ENCODE measurements at places on chromosomes 12 and 14. TPM values are rescaled to one million over a fixed set of nuclear protein-coding genes. Genes with fewer than 3 reads are reported as not detected.

Gene NEUROD4
- polyA plus RNA-seq, result not detected

Gene FBRSL1
- polyA plus RNA-seq, result 60.1 TPM

Gene RASSF3
- polyA plus RNA-seq, result 20.9 TPM

Gene KCNC2
- 0.66 TPM for polyA plus RNA-seq

- no peak for DNase-seq
Measured at GRCh38 chr12:21129351-21129750, 1.6 kb upstream of the SLCO1B1 start.

- no peak for DNase-seq
Measured at GRCh38 chr12:82740129-82741000, 53.7 kb downstream of the TMTC2 start.

DNA sequence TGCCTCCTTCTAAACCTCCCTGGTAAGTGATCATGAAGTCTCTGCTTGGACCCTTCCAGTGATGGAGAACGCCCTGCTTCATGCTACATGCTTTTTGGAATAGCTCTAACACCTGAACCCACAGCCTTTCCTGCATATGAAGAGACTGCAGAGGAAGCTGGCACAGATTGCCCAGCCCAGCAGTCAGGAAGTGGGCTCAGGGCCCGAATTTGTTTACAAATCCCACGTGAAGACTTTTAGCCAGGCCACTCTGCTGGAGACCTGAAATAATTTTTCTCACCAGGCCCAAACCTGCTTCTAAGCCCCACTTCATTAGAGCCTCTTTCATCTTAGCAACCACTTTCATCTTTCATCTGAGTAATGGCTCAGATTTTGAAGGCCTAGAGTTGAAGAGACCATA lies 22.9 kb downstream of the RTN1 start:
- no peak for DNase-seq

GRCh38 chr14:75281654-75282019 lies 3.0 kb downstream of the FOS start:
- no peak for DNase-seq

DNA sequence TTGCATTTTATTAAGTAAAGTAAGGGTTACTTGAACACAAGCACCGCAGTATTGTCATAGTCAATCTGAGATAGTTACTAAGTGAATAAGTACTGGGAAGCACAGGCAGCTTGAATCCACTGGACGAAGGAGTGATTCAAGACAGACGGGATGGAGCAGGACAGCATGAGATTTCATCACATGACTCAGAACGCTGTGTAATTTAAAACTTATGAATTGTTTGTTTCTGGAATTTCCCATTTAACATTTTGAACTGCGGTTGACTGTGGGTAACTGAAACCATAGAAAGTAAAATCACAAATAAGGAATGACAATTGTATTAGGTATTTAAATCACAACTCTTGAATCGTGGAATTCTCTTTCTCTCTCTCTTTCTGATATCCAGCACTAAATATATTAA lies 1630.4 kb upstream of the SEL1L start:
- DNase-seq, result no peak

GRCh38 chr14:92945959-92946846 lies 23.3 kb downstream of the CHGA start:
- no peak for DNase-seq

GRCh38 chr14:105733081-105734065 lies 207.0 kb downstream of the TMEM121 start:
- DNase-seq, result no peak

DNA sequence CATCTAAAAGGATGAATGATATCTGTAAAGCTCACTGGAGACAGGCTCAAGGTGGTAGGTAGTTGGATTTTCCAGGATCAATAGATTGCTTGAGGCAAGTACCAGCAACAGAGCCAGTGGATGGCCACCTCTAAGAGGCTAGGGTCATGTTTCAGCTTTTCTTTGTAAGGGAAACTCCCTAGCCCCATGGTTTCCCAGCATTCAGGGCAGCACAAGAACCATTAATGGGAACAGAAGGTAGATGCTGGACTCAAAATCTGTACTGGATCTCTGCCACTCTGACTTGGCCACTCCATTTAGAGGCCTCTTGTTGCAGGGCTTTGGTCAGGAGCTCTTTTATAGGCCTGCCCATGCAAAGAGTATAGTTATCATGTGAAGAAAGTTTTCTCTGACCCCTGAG lies 76.1 kb upstream of the DYRK2 start:
- DNase-seq, result no peak

GRCh38 chr14:96380735-96381134 lies 11.2 kb upstream of the AK7 start:
- no peak for DNase-seq
